Hippocampal formation (tissue), 2 donors: ENCODE measurements at places on chromosomes 1 and 21.

- no peak for DNase-seq
Observed at GRCh38 chr1:208004851-208005250, 93.9 kb upstream of the CD34 start.

- no peak for DNase-seq
Observed at GRCh38 chr1:10935724-10936123, 76.7 kb upstream of the TARDBP start.

DNA sequence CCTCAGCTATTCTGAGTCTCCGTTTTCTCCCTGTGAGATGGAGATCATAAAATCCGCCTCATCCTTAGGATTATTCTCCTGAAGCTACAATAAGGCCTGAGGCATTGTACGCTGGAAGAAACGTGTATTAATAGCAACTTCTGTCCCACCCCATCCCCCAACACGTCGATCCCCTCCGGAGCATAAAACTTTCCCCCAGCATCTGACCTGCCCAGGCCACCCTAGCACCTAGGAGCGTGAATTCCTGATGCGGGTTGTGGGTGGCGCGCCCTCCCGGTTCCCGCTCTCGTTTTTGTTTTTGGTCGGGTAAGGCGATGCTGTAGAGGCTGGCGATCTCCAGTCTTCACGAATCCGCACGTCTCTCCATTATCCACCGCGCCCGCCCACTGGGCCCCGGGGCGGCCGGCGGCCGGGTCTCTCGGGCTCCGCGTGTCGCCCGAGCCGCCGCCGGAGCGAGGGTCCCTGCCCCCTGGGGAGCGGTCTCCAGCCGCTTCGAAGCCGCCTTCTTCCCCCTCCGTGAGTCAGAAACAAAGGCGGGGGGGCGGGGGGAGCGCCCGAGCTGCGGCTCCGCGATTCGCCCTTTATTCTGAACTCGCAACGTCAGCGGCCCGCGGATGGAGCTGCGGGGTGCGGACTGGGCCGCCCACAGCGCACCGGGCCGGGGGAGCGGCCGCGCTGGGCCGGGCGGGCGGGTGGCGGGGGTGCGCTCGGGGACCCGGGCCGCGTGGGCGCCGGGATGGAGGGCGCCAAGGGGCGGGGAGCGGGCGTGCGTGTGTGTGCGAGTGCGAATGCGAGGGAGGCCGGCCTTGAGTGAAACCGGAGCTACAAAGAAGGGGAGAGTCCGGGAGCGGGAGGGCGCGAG lies at the start of gene PLEKHO1:
PLEKHO1 (plus strand) TSS at position 646 of the 862 bp plus-strand sequence. CDS start 342 bp downstream, outside the sequence.
- DNase-seq, result peak; percentile 45

- no peak for DNase-seq
Observed at GRCh38 chr21:44657635-44658540, at the start of gene KRTAP12-3. TSS of gene KRTAP12-3 (plus strand) at chr21:44657932. CDS start at chr21:44657980, 48 bp downstream.

- no peak for DNase-seq
Observed at GRCh38 chr1:15803380-15803779, 4.1 kb downstream of the UQCRHL start.

- DNase-seq, result peak; percentile 30
Observed at GRCh38 chr1:155392898-155393411, 72.3 kb downstream of the RUSC1 start.

DNA sequence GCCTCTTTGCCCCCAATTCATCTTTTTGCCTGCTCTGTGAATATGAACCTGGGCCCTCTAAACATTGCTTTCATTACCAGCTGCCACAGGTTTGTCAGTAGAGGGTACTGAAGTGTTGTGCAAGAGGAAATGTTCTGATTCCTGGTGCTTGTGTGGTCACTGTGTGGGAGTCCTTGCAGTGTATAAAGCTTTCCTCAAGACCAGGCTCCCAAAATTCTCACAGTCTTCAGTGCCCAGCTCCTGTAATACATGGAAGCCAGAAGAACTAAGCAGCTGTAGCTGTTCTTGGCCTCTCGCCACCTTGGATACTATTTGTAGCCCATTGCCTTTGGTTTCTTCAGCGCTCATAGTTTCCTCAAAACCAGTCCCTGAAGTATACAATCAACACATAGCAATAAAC lies 1046.2 kb downstream of the BRINP3 start:
- DNase-seq, result no peak

GRCh38 chr1:78441921-78442320 lies 48.9 kb upstream of the PTGFR start:
- DNase-seq, result no peak
